Liver (tissue), 10 donors: ENCODE measurements at places on chromosomes 6 and 20. TPM values are rescaled to one million over a fixed set of nuclear protein-coding genes. Genes with fewer than 3 reads are reported as not detected.

DNA sequence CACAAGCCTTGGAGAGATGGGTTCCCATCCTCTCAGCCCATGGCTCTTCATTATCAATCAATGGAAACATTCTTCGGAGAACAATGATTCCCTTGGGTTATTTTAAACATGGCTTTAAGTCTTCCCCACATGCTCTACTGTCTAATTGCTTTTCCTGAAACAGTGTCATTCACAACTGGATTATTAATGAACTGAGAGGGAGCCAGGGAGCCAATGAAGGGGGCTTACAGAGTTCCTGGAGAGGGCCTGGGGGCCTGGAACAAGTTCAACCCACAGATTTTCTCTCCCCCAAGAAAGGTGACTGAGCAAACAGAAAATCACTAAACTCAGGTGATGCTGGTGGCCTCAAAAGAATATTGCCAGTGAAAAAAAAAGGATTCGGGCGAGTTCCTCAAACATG lies 1.3 kb upstream of the PPP1R16B start:
- no peak for DNase-seq

- DNase-seq = no peak
Observed at GRCh38 chr6:127176146-127176545, 57.7 kb downstream of the RSPO3 start.

DNA sequence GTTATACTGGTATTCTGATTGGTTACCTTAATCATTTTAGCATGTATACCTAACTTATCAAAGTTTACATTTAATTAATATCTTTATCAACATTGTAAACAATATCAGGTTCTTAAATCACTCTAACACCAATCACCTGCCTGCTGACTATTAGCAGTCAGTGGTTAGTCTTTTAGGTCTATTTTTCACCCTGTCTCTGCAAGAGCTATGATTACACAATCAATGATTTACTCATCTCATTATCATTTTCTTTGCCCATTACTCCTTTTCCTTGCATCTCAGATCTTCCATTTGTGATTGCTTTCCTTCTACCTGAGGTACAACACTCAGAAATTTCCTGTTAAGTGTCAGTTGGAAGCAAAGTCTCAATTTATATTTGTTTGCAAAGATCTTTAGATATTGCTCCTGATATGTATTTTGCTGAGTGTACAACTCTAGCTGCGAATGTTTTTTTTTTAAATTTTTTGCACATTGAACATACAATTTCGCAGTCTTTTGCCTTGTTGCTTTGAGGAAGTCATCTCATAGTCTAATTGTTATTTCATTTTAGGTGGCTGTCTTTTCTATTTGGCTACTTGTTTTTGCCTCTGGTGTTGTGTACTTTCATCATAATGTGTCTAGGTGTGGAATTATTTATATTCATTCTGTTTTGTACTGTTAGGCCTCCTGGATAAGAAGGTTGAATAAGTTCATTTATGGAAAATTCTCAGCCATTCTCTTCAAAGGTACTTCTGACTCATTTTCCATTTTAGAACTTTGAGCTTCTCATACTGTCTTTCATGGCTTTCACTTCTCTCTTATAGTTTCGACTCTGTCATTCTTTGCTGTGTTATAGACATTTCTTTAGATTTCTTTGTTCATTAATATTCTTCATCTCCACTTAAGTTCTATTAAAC lies 104.9 kb upstream of the CEP162 start:
- DNase-seq = no peak

DNA sequence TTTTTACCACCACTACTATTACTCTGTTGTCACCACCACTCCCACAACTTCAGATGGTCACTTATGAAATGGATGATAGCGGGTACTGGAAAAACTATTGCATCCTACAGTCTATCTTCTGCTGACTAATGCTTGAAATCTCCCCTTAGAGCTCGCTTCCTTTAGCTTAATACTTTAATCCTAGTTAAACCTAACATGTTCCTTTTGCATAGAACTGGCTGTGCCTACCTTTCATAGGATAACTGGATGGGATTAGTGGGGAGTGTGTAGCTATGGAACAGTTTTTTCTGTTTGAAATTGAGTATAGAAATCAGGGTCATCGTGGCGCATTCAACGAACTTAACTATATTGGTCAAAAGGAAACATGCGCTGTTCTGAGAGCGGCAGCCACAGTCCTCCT lies 294.7 kb downstream of the FARS2 start:
- no peak for DNase-seq

The FNDC1 gene
- total RNA-seq = 0.47 TPM

The CRISP3 gene
- total RNA-seq = 0.08 TPM
